ENCODE measurements at places on chromosomes 13 and 19. TPM values are rescaled to one million over a fixed set of nuclear protein-coding genes. Genes with fewer than 3 reads are reported as not detected.

CEACAM7 gene
- not detected for total RNA-seq

GALP gene
- total RNA-seq = not detected

SYDE1 gene
- 47.7 TPM for total RNA-seq

EDDM13 gene
- not detected for total RNA-seq

ZNF135 gene
- not detected for total RNA-seq

ZNF578 gene
- not detected for total RNA-seq

COL5A3 gene
- total RNA-seq = 0.18 TPM

TTC9B gene
- total RNA-seq = 2.3 TPM

LCP1 gene
- 1.5 TPM for total RNA-seq

PIBF1 gene
- total RNA-seq = 11.7 TPM

PPP2R1A gene
- 146 TPM for total RNA-seq

CPT1C gene
- 0.23 TPM for total RNA-seq

CRX gene
- total RNA-seq = not detected

HCST gene
- 2.9 TPM for total RNA-seq

PDE4A gene
- 25.8 TPM for total RNA-seq

KCNK6 gene
- total RNA-seq = 17.2 TPM

ZNF439 gene
- 6.3 TPM for total RNA-seq

ZNF254 gene
- total RNA-seq = 12.1 TPM

SIGLEC5 gene
- total RNA-seq = not detected

CEACAM3 gene
- not detected for total RNA-seq

AP2A1 gene
- 72.1 TPM for total RNA-seq

MISP3 gene
- total RNA-seq = 1.5 TPM

ZNF222 gene
- total RNA-seq = 3.1 TPM

RASAL3 gene
- total RNA-seq = 0.10 TPM

SIGLEC10 gene
- not detected for total RNA-seq

TMPRSS9 gene
- 0.23 TPM for total RNA-seq

CLEC4G gene
- total RNA-seq = not detected

RFPL4AL1 gene
- total RNA-seq = not detected

NLRP5 gene
- total RNA-seq = not detected

ZNF791 gene
- 19.0 TPM for total RNA-seq

TMC4 gene
- 5.1 TPM for total RNA-seq

S1PR2 gene
- 2.9 TPM for total RNA-seq

SLC6A16 gene
- total RNA-seq = 1.3 TPM

TSEN34 gene
- total RNA-seq = 194 TPM

Data from Panc1 (cell line).